Dermis blood vessel endothelial cell (primary cell): ENCODE measurements at places on chromosomes 2 and 18.

- DNase-seq = no peak
Measured at GRCh38 chr2:121804997-121805765, 49.7 kb downstream of the TSN start.

GRCh38 chr2:162968306-162968705, 129.7 kb upstream of the KCNH7 start:
- no peak for DNase-seq

- DNase-seq = no peak
Measured at GRCh38 chr18:3110034-3110752, 97.2 kb upstream of the LPIN2 start.

- DNase-seq = no peak
Measured at GRCh38 chr2:72573232-72573631, 252.6 kb downstream of the EXOC6B start.

DNA sequence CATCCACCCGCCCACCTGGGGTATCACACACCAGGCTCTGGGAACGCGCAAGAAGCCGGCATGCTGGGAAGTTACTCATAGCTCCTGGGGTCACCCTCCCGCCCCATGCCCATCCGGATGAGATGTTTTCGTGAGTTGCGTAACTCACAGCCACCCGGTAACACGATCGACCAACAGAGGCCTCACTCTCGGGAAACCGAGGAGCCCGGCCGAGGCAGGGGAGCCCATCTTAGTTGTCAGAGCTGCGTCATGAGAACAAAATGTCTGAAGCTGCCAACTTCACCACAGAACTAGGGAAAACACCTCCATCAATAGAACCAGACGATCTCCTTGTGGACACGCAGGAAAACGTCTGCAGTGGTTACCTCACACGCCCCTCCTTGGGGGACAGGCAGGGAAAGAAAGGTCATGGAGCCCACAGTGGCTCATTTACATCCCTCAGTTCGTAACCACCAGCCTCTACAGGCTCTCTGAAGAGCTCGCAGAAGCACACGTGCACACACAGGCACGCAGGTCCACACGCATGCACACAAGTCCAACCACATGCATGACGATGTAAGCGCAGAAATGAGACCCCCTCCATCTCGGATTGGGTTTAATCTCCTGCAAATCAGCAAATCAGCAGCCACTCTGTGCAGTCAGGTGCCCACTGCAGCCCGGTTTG, 26.2 kb downstream of the ADI1 start:
- peak; percentile 55 for DNase-seq

DNA sequence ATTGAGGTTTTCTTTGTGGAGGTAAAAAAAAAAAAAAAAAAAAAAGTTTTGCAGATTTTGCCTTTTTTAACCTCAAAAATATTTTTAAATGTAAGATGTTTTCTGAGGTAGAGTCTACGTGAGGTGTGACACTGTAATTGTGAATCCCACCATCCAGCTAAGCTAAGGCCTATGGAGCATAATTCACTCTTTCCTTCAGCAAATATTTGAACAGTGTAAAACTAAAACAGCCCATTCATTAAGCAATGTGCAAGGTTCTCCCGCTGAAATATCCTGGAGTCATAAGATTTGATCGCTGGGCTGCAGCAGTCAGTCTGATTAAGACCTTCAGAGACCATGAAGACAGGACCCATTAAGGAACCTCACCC, 105.1 kb downstream of the HNRNPLL start:
- no peak for DNase-seq

- no peak for DNase-seq
Measured at GRCh38 chr18:75111760-75112159, 97.2 kb downstream of the PTGR3 start.

- DNase-seq = peak; percentile 20
Measured at GRCh38 chr2:175964195-175964594, 37.9 kb downstream of the LNPK start.
